ENCODE measurements at places on chromosomes 12 and 14. TPM values are rescaled to one million over a fixed set of nuclear protein-coding genes. Genes with fewer than 3 reads are reported as not detected.

Gene RNU4-1
- under 0.01 TPM for total RNA-seq

Gene AKAP5
- total RNA-seq: 0.83 TPM

Gene RFLNA
- 1.2 TPM for total RNA-seq

DNA sequence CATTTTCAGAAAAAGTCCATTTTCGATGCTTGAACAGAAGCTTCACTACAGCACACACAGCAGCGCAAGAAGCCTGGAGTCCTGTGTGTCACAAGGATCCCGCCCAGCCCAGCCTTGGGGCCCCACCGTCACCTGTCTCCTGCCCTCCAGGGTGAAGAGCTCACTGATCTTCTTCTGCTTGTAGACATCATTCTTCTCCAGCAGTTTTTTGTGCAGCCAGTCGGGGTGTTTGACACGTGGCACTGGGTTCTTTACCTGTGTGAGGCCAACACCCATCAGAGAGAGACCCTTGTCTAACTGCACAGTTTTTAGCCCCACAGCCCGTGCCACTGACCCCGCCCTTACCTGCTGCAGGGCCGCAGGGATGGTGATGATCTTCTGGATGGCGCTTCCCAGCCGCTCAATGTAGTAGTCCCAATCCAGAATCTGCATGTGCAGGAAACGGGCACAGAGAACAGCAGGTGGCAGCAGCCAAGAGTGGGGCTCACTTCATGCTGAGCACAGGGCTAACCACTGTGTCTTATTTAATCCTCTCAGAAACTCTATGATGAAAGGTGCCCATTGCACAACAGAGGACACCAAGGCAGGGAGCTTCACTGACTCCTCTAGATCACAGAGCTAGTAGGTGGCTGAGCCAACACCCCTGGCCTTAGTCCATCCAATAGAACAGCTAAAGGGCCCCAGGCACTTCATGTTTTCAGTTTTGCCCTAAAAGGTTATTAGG lies 30.0 kb downstream of the POLE start:
- no peak for DNase-seq

DNA sequence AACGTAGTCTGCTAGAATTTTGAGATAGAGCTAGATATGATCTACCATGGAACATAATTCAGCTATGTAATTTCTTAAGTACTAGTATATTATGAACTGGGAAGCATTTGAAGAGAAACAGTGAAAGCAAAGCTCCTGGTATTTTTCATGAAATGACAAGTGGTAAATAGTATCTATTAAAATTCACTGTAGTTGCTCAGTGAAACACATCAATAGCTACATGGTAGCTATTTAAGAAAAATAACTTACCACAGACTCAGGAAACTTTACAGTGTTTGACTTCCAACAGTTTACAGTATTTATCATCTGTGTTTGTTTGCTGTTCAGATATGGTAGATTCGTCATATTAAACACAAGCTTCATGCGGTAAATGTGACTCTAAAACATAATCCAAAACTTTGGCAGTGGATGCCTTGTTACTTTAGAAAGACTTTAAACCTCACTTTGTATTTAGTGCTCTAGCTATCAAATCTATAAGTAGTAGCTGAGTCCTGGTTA lies 25.2 kb downstream of the WNK1 start:
- no peak for DNase-seq

GRCh38 chr12:8553088-8553627 lies 12.5 kb upstream of the CLEC4E start:
- no peak for DNase-seq

GRCh38 chr14:59321626-59321949 lies 133.1 kb downstream of the DAAM1 start:
- no peak for DNase-seq

- no peak for DNase-seq
Observed at GRCh38 chr12:42790761-42791151, 201.2 kb upstream of the PRICKLE1 start.
